ENCODE measurements at places on chromosomes 16 and 17. TPM values are rescaled to one million over a fixed set of nuclear protein-coding genes. Genes with fewer than 3 reads are reported as not detected.
A peak's percentile ranks its signal among the peaks of the same experiment; 100 is the strongest.

GRCh38 chr16:84016477-84016876 lies 26.1 kb downstream of the SLC38A8 start:
- no peak for DNase-seq

GRCh38 chr17:77496401-77496801 lies 355.6 kb downstream of the SEC14L1 start:
- DNase-seq = no peak

UTS2R gene
- not detected for total RNA-seq

GRCh38 chr16:23141959-23142740 lies 7.1 kb downstream of the USP31 start:
- peak; percentile 95 for DNase-seq

DNA sequence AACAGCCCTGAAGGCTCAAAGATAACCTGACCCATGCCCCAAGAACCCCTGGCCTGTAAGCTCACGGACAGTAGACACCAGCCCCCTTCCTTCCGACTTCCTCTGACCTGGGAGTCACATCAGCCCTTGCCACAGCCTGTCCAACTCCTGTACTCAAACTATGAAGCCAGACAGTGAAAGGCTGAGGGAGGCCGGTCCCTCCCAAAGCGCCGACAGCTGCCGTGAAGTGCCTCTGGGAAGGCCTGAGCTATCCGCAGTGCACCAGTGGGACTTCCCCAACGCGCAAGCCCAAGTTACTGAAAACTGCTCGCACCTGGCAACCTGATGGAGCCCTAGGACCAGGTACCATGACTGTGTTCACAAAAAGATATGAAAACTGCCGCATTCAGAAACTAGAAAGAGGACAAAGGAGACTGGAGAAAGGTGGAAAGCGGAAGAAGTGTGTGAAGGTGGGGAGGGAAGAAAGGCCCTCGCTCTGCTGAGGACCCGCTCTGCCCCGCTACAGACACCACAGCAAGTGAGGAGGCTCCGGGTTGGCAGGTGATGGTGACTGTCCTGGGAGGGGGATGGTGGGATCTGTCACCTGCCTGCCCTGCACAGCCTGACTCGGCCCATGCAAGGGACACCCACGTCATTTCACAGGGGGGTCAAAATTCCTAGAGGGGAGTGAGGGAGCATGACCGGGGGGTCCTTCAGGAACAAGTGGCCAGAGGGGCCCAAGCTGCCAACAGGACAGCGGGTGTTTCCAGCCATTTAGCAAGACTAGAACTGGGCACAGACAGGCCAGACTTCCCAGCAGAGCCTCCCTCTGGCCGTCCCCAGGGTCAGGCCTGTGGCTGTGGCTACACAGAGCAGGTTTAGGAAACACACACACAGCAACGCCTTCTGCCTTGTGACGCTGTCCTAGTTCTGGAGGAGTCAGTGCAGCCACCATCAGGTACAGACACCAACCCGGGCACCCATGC lies 13.1 kb upstream of the TRAP1 start:
- no peak for DNase-seq

DNA sequence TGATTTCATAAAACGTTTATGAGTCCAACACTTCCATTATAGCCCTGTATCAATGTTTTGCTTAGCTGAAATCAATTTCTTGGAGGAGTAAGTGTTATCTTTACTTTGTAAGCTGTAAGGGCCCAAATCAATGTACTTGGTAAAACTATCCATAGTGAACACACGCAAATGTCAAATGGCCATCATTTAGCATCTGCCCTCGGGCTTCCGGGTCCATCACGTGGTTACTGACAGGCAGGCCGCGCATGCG lies 687 bp upstream of the NARF start:
- DNase-seq = no peak

CCL4L2 gene
- not detected for total RNA-seq

DNA sequence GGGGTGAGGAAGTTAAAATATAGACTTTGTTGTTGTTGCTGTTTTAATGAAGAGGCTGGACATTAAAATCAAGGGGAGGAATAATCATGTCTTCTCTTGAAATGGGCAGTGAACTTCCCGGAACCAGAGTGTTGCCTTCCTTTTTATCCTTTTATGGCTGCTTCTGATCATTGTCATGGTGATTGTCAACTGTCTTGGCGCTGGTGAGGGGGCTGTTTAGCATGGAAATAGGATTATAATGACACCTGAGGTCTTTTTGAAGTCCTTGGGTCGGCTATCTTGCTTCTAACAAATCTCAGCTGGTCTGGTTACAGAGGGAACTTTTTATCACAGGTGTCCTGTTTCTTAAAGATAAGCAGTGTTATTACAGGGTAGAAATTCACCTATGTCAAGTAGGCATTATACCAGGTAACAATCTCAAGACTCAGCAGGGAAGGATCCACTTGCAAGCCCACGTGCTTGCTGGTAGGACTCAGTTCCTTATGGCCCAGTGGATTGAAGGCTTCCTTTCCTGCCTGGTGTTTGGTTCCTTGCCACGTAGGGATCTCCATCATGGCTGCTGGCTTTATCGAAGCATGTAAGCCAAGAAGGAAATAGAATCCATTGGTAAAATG lies 349.3 kb downstream of the WWOX start:
- DNase-seq = no peak

DNA sequence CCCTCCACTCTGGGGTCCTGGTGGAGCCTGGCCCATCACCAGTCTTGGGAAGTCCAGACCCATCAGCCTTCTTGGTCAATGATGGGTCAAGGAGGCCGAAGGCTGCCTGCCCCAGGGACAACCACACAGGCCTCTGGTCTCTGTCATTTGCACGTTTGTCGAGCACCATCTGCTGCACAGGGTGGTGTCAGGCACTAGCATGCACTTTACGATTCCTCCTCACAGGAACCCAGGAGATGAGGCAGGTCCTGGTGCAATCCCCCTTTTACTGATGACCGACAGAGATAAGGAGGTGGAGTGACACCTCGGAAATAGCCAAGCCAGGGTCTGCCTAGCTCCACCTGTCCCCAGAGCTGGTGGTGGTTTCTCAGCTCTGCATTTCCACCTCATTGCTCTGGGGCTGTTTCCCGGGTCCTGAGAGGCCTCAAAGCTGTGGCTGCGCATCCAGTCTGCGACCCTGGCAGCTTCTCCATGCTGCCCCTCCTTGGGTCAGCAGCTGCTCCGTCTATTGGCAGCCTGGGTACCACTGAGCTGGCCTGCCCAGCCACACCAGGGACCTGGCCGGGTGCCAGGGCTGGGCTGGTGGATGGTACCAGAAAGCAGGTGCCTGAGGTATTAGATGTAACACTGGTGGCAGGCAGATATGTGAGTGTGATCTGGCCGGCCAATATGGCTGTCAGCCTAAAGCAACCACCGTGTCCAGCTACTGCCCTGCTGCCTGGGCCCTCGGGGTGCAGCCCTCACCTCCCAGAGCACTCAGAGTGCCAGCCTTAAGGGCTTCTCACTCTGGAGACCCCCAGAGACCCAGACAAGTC lies 10.0 kb downstream of the MMP15 start:
- no peak for DNase-seq

- no peak for DNase-seq
Observed at GRCh38 chr17:69608141-69608540, 193.6 kb downstream of the MAP2K6 start.

DNA sequence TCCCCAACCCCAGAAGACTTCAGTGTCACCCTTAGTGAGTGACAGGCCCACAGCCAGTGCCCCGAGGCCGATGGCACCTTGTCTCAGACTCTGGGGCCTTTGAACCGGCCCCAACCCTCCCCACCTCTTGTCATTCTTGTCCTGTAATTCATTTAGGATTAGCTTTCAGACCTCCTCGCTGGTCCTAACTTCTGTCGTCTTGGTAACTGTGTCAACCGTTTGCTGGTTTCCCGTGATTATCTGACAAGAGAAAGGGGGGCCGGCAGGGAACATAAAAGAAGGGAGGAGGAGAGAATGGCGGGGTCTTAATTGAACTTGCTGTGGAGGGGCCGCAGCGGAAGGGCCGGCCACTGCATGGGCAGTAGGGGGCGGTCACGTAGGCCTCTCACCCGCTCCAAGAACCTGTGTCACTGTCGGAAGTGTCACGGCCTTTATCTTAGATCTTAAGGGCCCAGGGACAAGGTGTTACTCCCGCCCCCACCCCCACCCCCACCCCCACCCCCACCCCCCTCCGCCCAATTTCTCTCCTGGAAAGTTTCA lies 46.5 kb upstream of the GSE1 start:
- no peak for DNase-seq

DNA sequence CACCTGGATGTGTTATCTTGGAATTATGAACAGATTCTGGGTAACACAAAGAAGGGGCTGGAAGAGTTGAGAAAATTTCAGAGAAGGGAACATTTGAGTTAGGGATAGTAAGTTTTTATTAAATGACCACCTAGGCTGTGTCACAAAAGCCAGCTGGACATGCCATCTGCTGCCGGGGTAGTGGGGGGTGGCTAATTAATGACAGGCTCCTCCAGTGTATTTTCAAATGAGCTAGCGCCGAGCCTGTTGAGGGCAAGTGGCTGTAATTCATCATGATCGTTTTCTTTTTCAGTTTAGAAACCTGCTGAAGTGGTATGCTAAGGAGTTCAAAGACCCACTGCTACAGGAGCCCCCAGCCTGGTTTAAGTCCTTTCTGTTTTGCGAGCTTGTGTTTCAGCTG lies 6.2 kb downstream of the TMEM97 start:
- no peak for DNase-seq

DNA sequence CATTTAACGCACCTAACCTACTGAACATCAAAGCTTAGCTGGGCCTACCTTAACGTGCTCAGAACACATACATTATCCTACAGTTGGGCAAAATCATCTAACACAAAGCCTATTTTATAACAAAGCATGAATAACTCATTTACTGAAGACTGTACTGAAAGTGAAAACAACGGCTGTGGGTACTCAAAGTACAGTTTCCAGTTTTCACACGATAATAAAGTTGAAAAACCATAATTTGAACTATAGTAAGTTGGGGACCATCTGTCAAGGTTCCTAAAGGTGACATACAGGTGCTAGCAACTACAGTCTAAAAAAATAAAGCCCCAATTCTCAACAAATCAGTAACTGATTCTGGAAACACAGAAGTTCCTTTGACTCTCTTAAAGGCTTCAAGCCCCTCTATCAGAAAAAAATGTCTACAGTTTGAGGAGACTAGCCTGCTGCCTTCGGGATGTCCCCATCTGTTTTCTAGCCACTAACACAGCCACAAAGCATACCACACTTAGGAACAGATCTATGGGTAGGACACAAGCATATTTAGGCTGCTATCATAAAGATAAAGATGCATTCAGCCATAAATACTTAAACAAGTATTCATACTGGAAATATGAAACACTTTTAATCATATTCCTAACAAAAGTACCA lies 71.3 kb downstream of the KANSL1 start:
- DNase-seq = no peak

KLHL10 gene
- 0.13 TPM for total RNA-seq

OR4D2 gene
- total RNA-seq = not detected

GRCh38 chr16:75203667-75204409 lies 3.1 kb downstream of the CTRB2 start:
- DNase-seq = no peak

DNA sequence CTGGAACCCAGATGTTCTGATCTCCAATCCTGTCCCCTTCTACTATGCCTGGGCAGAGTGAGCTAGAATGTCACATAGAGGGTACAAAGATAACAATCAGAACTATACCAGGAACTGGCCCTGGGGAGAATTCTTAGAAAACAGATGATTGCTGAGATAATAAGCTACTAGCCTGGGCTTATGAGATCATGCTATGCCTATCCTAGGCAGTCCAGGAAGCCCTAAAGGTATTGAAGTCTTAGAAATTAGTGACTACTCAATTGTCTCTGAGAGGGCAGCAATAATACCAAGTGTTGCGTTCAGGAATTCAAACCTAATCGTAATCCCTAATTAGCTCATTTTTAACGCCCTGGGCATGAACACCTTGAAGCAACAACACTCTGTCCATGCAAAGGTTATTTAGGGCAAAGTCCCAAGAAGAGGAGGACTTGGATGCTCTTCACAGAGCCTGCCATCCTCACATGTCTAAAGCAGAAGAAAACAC lies 77.1 kb downstream of the MMD start:
- no peak for DNase-seq

DNA sequence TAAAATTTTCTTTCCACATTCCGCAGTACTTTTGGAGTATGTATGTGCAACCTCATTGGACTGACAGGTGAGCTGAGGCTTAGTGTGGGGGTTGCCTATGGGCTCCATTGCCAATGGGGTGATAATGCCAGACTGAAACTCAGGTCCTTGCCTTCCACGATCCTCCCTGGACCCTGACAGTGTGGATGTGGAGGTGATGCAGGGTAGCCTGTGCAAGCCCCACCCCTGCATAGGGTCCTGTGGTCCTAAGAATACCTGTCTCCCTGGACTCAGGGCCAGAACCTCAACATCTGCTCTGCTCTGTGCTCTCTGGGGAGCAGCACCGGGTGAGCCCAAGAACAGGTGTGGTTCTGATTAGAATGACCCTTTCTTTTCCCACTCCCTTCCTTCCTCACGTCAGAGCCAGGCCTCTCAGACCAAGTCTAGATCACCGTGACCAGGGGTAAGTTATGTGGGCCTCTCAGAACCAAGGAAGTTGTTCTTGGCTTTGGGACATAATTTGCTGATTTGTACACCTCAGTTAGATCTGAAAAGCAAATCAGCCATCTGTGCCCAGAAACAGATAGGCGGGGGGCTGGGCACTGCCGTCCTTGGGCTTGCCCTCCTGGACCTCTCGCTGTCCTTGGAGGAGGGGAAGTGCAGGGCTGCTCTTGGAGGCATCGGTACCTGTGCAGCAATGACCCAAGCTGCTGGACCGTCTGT lies 8.4 kb upstream of the TNS4 start:
- no peak for DNase-seq

HOXB8 gene
- total RNA-seq = not detected

CACNG4 gene
- not detected for total RNA-seq

DNA sequence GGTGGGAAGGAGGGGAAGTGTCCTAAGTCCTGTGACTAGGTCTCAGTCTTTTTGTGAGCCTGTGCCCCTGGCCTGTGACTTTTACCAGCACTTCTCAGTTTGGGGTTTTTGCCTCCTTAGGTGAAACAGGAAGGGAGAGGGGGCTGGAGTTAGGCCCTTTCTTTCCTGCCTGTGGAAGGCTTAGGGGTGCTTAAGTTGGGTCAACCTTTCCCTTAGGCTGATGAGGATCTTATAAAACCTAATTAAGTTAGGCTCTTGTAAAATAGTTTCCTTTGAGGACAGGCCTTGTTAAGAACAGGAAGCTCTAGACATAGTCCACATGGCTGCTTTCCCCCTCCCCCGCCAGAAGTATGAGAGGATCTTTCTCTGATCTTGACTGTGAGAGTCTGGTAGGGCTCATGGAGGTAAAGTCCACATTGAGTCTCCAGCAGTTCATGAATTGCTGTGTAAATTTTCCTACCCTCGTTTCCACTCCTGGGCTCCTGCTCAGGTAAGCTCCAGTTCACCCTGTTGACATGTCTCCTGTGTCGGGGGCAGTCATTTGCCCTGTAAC lies 17.0 kb upstream of the DNASE1 start:
- DNase-seq = no peak

GRCh38 chr16:24749310-24749709 lies 19.9 kb downstream of the TNRC6A start:
- DNase-seq = no peak
